ENCODE measurements at places on chromosomes 13 and 19.

DNA sequence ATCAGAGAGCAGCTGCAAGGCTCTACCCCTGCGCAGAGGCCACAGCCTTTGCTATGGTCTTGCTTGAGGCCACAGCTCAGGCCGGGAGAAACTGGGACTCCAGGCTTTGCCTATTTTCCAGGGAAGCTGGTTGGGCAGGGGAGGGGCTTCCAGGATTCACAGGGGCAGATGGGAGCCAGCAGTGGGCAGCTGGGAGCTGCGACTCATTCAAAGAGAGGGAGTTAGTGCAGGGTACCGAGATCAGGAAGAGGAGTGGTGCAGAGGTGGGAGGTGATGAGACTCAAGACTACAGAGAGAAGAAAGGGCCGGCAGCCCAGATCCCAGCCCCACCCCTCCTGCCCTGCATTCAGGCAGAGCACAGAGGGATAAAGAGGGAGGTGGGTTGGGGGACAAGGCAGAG, 12.1 kb downstream of the ADGRE5 start:
- no peak for DNase-seq

DNA sequence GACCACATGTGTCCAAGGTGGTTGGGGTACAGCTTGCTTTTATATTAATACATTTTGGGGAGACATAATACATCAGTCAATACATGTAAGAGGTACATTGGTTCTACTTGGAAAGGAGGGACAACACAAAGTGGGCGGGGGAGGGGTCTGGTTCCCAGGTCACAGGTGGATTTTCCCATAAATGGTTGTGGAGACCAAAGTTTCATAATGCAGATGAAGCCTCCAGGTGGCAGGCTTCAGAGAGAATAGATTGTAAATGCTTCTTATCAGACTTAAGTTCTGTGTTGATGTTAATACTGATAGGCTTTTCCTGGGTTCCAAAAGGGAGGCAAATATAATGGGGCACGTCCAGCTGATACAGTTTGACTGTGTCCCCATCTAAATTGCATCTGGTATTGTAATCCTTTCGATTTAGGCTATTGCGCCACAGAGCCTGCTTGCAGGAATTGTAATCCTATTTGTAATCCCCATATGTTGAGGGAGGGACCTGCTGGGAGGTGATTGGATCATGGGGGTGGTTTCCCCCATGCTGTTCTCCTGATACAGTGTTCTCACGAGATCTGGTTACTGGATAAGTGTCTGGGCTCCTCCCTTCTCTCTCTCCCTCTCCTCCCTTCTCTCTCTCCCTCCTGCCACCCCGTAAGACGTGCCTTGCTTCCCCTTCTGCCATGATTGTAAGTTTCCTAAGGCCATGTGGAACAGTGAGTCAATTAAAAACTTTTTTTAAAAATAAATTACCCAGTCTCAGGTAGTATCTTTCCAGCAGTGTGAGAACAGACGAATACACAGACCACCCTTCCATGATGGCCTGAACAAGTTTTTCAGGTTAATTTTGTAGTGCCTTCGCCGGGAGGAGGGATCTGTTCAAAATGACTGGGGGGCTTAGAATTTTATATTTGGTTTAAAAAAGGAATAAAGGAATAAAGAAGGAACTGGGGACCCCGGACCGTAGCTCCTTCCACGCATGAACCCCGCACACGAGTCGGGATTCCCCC, 44.9 kb downstream of the ZNF823 start:
- DNase-seq = no peak

GRCh38 chr19:2957160-2957559, 12.4 kb upstream of the ZNF77 start:
- DNase-seq = no peak

- DNase-seq = no peak
These were observed 49.1 kb downstream of the LMO7 start for GRCh38 chr13:75685239-75685697.

- DNase-seq = no peak
These were observed 413.9 kb downstream of the KLF12 start for GRCh38 chr13:73720216-73720840.

DNA sequence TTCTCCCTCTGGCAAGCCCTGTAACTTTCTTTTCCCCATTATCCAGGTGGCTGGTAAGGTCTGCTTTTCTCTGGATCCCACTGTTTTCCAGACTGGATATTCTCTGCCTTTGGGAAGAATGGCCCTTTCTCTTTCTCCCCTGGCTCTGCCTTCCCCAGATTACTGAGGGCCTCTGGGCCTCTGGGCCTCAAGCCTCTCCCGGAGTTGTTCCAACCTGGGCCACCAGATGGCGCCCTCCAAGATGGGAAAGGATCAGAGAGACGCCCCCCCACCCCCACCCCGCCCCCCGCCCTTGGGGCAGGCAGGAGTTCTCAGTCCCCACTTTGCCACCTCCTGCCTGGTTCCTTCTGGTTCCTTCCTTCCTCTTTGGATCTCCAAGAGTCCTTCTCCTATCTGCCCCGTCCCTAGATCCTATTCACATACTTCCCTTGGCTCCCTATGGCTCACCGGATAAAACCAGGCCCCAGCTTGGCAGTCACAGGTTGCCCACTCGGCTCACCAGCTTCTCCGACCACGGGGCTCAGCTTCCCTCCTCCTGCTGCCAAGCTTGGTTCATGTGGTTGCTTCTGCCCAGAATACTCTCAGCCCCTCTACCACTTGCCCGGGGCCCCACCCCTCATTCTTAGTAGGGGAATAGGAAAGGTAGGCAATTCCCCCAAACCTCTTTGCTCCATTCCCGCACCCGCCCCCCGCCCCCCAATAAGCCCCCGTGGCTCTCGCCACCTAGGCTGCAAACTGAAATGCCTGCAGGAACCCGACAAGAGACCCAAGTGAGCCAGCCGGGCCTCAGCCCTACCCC, 13.1 kb downstream of the EPS8L1 start:
- DNase-seq = peak; percentile 81

DNA sequence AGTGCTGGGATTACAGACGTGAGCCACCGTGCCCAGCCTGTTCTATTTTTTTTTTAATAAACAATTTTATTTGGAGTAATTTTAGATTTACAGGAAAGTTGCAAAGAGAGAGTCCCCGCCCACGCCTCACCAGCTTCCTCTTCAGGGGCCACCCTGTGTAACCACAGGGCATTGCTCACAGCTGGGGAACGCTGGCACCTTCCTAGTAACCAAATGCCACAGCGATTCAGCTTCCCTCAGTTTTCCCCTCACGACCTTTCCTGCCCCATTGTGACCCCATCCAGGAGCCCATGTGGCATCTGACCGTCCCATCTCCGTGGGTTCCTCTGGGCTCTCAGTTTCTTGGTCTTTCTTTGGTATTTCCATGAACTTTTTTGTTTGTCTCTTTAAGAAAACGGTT, 83.9 kb downstream of the GNG7 start:
- peak; percentile 82 for DNase-seq

- DNase-seq = no peak
These were observed 218.0 kb downstream of the IRS2 start for GRCh38 chr13:109568339-109568818.

GRCh38 chr19:57233207-57233606, 2.4 kb downstream of the AURKC start:
- no peak for DNase-seq

- no peak for DNase-seq
These were observed 5.4 kb downstream of the LINGO3 start for GRCh38 chr19:2302319-2303210.

- DNase-seq = no peak
These were observed 57.2 kb downstream of the CHST8 start for GRCh38 chr19:33678796-33679585.

GRCh38 chr19:1336079-1336684, 47.5 kb upstream of the NDUFS7 start:
- no peak for DNase-seq

DNA sequence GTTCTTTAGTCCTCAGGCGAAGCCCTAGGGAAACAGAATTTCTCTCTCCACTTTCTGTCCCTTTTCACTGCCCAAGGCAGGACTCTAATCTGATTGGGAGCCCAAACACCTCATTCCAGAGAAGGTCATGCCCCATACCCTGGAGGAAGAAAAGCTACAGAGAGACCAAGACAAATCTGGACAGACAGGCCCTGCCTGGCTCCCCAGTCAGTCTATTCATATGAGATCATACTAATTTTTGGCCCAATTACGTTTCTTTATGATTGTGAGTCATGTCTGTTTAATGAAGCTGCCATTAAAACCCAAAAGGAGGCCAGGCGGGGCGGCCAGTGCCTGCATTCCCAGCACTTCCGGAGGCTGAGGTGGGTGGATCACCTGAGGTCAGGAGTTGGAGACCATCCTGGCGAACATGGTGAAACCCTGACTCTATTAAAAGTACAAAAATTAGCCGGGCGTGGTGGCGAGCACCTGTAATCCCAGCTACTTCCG, 3.3 kb upstream of the AP3D1 start:
- no peak for DNase-seq

DNA sequence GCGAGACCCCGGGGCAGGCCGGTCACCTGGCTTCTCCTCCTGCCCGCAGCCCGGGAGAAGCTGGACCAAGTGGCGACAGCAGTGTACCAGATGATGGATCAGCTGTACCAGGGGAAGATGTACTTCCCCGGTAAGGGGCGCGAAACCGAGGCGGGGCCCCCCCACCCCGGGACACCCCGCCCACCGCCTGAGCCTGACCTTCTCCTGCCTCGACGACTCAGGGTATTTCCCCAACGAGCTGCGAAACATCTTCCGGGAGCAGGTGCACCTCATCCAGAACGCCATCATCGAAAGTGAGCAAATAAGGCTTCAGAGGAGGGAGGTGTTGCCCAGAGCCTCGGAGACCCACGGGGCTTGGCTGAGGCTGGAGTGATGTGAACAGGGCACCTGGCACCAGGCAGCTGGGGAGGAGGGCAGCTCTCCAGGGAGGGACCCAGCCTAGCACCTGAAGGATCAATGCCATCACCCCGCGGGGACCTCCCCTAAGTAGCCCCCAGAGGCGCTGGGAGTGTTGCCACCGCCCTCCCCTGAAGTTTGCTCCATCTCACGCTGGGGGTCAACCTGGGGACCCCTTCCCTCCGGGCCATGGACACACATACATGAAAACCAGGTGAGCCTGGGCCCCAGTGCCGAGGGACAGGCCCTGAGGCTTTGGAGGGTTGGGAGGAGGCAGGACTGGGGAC, 629 bp downstream of the IZUMO4 start:
- DNase-seq = peak; percentile 51

DNA sequence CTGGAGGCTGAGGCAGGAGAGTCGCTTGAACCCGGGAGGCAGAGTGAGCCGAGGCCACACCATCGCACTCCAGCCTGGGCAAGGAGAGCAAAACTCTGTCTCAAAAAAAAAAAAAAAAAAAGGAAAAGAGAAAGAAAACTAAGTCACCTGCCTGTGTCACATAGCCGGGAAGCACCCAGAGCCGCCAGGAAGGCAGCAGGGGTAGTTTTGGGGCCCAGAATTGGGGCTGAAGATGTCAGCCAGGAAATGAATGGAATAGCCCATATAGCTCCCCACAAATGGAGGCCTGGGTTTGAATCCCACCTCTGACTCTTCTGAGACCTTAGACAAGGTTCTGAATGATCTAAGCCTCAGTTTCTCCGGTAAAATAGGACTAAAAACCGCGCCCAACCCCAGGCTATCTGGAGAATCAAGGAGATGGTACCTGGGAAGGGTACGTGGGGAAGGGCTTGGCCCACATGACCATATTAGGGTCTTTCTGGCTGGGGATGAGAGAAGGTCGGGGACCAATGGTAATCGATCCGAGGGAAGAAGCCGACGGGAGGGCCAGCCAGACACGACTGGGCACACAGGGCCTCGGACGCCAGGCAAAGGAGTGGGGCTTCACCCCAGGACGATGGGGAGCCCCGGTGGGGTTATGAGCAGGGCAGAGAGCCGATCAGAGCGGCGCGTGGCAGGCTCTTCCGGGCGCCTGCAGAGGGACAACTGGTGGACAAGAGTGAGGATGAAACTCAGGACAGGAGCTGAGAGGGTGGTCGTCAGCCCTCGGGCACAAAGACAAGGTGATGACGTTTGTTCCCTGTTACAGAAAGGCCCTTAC, 14.4 kb downstream of the CCDC124 start:
- DNase-seq = no peak

- peak; percentile 45 for DNase-seq
These were observed 722 bp downstream of the PKN1 start for GRCh38 chr19:14433554-14434501.

DNA sequence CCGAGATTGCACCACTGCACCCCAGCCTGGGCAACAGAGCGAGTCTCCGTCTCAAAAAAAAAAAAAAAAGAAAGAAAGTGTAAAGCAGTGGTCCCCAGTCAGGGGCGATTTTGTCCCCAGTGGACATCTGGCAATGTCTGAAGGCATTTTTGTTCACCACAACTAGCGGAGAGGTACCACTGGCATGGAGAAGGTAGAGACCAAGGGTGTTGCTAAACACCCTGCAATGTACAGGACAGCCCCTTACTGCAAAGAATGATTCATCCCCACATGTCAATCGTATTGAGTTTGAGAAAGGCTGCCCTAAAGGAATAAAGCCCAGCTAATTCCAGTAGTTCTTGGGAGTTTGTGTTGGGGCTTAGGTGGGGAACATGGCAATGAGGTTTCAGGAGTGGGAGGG, 38.7 kb downstream of the CYP4F2 start:
- DNase-seq = no peak

DNA sequence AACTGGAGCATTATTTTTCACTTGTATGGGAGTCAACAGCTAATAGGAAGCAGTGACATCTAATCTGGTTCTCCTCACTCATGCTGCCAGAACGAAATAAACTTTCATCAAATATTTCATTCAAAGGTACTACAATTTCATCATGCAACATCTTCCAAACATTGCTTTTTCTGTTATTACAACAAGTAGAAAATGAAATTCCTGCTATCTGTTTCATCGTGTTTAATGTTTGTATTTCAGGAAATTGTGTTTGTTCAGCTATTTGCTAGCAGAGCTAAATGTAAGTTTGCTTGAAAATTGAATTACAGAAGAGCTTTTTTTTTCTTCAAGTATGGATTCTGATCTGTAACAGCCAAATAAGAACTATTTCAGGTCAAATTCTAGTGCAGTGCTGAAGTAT, 90.1 kb downstream of the SLITRK6 start:
- no peak for DNase-seq

GRCh38 chr19:34962687-34963572, 1.1 kb downstream of the ZNF792 start:
- no peak for DNase-seq

GRCh38 chr19:31105761-31106160, 243.5 kb downstream of the TSHZ3 start:
- DNase-seq = no peak

- DNase-seq = no peak
These were observed 65.2 kb downstream of the SLC15A1 start for GRCh38 chr13:98687319-98687718.

DNA sequence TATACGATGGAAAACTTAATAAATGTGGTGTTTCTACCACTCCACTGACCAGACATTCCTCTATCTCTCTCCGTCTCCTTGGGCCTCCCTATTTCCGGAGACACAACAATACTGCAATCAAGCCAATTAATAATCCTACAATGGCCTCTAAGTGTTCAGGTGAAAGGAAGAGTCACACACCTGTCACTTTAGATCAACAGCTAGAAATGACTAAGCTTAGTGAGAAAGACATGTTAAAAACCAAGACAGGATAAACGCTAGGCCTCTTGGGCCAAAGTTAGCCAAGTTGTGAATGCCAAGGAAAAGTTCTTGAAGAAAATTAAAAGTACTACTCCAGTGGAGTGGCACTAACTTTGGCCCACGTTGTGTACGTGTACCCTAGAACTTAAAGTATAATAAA, 22.5 kb downstream of the ZDHHC20 start:
- DNase-seq = no peak
